ENCODE measurements at places on chromosomes 16 and 17. TPM values are rescaled to one million over a fixed set of nuclear protein-coding genes. Genes with fewer than 3 reads are reported as not detected.
A peak's percentile ranks its signal among the peaks of the same experiment; 100 is the strongest.

DNA sequence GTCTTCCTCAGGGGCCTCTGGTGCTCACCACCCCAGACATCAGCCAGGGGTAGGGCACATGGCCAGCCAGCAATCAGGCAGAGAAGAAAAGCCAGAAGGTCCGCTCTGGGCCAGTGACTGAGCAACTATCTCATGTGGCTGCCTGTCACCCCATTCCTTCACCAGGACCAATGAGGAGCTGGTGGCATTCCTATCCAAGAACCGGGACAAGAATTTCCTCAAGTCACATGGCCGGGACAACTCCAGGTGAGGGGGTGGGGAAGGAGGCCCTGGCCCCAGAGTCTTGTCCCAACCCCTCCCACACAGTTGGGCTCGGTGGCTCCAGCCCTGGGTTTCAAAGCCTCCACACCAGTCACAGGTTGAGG, 9.4 kb downstream of the XYLT2 start:
- peak; percentile 5 for ATAC-seq

DNA sequence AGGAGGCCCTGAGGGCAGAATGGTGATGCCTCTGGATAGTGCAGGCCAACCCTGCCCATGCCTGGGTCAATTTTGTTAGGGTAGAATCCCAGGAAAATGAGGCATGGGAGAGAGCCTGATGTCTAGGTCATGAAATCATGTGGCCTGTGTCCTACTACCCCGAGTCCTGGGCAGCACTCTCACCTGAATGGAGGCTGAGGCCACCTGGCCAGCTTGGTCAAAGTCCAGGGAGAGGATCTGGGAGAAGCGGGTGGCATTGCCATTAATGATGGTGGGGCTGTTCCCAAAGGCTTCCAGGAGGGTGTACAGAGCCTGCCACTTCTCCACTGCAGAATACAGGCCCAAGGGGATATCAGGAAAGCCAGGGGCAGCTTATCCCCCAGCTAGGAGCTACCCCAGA, 59.8 kb downstream of the MYO18A start:
- ATAC-seq: no peak

DNA sequence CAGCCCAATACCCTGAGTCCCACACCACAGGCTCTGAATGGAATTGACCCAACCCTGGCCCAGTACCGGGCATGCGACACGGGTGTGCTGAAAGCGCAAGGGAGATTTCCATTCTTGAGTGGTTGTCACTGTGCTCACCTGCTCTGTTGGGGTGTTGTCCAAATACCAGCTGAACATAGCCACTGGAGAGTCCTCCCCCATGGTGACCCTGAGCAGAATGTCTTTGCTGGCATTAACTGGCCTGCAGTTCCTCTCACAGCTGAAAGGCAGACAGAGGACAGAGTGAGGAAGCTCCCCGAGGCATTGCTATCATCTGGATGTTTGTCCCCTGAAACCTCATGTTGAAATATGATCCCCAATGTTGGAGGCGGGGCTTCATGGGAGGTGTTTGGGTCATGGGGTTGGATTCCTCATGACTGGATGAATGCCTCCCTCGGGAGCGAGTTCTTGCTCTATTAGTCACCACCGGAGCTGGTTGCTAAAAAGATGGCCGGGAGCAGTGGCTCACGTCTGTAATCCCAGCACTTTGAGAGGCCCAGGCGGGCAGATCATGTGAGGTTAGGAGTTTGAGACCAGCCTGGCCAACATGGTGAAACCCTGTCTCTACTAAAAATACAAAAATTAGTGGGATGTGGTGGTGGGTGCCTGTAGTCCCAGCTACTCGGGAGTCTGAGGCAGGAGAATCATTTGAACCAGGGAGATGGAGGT, 57.3 kb upstream of the BCO1 start:
- peak; percentile 92 for ATAC-seq

GRCh38 chr17:44607836-44608690, 48.2 kb upstream of the MEIOC start:
- peak; percentile 75 for ATAC-seq

CARD14 gene
- 1.2 TPM for total RNA-seq

TP53TG3F gene
- total RNA-seq: not detected

SPNS3 gene
- total RNA-seq: not detected
